Natural killer cell (primary cell): ENCODE measurements at places on chromosomes 4 and X. TPM values are rescaled to one million over a fixed set of nuclear protein-coding genes. Genes with fewer than 3 reads are reported as not detected.

PPP4R3C gene
- not detected for total RNA-seq

- no peak for DNase-seq
These were observed 16.5 kb upstream of the VAMP7 start for GRCh38 chrX:155864655-155865054.

- DNase-seq, result no peak
These were observed 64.2 kb downstream of the INTS12 start for GRCh38 chr4:105644257-105644656.

GRCh38 chr4:7236847-7237246 is 44.5 kb downstream of the SORCS2 start:
- no peak for DNase-seq

DNA sequence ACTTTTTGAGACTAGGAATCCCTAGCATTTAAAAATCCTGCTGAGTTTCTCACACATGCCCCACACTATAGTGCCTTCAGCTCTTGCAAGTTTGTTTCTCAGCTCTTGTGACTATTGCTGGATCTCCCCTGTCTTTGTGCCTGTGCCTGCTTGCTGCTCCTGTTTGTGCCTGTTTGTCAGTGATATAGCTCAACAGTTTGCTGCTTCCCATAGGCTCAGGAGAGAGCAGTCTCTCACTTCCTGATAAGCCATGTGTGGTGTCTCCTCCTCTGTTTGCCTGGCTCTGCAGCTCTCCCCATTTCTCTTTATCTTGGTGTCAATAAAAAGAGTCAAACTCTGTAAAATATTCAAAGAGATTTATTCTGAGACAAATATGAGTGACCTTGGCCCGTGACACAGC is 259.8 kb upstream of the CLNK start:
- no peak for DNase-seq

- DNase-seq, result no peak
These were observed 330.3 kb downstream of the TRAM1L1 start for GRCh38 chr4:116755051-116755450.

- DNase-seq, result no peak
These were observed 125.3 kb downstream of the COL4A6 start for GRCh38 chrX:108312957-108313356.

GRCh38 chr4:85556283-85556682 is 81.3 kb downstream of the ARHGAP24 start:
- DNase-seq, result no peak

- no peak for DNase-seq
These were observed 14.5 kb upstream of the LDB2 start for GRCh38 chr4:16912896-16913295.
